ENCODE measurements at places on chromosomes 2 and 18.

DNA sequence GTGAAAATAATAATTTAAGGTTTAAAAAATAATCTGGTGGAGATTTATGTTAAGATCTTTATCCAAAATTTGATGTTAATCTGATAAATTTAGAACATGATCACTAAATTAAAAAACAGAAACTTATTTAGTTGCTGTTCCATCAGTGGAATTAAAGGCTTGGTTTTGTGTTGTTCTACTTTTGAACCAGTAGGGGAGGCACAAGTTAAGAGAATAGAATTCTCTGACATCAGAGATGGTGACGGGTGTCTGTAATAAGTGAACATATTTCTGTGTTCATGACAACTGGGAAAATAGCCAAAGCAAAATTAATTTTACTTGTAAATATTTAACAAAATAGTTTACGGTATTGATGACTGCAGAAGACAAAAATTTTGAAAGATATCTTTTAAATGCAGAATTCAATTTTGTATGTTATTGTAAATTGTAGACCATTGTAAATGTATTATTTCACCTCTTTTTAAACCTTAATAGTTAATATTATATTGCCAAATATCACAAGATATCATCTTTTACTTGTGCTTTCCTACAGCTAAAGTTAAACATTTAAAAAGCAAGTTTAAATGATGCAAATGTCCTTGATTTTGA lies 106.0 kb downstream of the UBR3 start:
- peak; percentile 81 for DNase-seq

DNA sequence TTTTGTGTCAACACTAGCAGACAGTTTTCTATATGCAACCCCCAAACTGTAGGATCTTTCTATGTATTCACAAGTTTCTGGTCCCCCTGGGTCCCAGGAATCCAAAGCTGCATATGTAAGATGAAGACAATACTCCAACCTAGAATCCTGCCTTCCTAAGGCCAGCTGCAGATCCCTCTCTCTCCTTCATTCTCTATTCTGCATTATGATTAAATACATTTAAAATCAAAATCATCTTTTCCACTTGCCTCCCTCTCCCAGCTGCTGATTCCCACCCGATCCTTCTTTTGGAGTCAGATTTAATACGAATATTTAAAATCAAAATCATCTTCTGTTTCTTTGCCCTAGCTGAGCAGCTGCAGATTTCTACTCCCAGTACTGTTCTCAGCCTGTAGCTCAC lies 783.0 kb upstream of the ZEB2 start:
- no peak for DNase-seq

DNA sequence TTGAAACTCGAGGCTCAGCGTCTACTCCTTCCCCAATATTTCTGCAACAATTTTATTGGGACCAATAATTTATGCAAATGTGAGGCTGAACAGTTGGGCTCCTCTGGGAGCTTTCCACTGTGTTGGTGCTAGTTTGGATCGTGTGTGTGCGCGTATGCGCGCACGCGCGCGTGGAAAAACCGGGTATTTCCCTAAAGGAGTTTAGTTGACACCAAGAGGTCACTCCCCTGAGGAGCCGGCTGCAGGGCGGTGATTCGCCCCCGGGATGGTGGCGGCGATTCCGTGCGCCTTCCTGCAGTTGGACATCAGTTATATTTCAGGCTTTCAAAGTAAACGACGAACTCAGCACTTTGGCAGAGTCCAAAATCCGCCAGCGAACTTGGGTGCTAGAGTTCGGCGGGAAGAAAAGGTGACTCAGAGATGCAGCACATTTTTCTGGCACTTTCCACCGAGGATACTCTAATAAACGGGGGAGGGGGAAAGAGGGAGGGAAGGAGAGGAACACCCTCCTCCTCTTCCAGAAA lies 186.5 kb upstream of the FANCL start:
- no peak for DNase-seq

DNA sequence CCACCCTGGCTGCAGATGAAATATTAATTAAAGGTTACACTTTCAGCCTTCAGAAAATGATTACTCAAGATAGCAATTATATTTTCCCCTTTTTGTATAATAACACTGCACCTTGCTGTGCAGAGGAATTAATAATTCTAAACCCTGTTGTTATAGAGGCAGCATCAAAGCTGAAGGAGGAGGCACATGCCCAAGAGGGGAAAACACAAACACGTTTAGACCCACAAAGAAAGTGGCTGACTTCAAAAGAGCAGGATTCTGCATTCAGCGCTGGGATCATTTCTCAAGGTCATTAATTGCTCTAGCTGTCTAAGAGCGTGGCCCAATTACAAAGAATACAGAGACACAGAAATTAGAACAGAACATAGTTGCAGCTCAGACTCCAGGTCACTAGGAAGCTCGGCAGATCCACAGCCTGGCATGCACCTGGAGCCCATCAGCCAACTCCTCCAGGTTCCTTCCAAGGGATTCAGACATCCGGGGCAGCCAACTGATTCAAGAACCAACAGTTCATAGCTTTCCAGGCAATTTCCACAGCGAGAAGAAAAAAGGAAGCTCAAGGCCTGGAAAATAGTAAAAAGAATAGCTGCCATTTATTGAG lies 102.3 kb upstream of the ID2 start:
- DNase-seq, result no peak

- no peak for DNase-seq
Measured at GRCh38 chr2:223008162-223008561, 43.8 kb upstream of the KCNE4 start.

GRCh38 chr2:26598996-26599373 lies 42.2 kb downstream of the CIB4 start:
- no peak for DNase-seq

DNA sequence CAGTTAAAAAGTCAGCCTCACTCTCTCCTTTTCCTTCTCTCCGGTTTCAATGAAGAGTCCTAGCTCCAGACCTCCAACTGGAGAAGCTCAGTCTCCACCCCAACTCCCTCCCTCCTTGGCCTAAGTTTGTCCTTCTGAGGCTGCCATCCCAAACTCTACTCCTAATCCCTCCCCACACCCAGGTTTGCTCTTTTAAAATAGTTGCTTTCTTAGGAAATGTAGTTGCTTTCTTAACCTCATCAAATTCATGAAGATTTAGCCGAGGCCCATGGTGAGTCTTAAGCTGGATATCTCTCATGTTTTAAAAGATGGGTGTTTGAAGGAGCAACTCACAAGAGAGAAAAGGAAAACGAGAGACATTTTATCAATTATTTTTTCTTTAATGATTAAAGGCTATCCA lies 937 bp upstream of the LANCL1 start:
- peak; percentile 57 for DNase-seq

DNA sequence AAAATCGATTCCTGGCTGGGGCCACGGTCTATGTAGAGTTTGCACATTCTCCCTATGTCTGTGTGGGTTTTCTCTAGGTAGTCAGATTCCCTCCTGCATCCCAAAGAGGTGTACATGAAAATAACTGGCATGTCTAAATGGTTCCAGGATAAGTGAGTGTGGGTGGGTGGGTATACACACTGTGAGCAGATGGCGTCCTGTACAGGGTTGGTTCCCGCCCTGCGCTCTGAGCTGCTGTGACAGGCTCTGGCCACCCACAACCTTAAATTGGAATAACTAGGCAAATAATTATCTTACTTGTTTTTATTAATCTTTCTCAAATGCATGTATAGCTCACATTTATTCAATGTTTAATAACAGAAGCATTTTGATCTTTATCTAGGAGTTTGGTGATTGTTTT lies 16.3 kb downstream of the THOC1 start:
- DNase-seq, result no peak

- DNase-seq, result no peak
Measured at GRCh38 chr2:85753525-85754312, at the start of gene ATOH8. Gene ATOH8 (plus strand): TSS chr2:85753991. CDS start chr2:85754190, 199 bp downstream.

DNA sequence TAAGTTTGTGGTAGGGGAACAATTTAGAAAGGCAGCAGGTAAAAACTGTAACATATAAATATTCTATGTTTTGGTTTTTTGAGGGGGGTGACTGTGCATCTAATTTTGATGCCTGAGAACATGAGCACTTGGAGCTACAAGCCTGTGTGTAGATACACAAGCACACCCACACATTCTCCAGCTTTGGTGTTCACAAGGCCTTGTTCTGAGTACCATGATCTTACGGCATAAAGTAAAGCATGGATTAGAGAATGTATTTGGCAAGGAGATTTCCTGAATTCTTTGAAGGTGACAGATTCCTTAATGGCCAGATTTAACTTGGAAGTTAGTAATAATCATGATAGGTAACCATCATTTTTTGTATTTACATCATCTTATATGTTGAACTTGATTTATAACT lies 42.7 kb downstream of the MAP3K20 start:
- no peak for DNase-seq

- DNase-seq, result no peak
Measured at GRCh38 chr2:105590780-105591660, 153.7 kb upstream of the NCK2 start.

- DNase-seq, result no peak
Measured at GRCh38 chr2:85651097-85651496, 16.9 kb downstream of the SFTPB start.

DNA sequence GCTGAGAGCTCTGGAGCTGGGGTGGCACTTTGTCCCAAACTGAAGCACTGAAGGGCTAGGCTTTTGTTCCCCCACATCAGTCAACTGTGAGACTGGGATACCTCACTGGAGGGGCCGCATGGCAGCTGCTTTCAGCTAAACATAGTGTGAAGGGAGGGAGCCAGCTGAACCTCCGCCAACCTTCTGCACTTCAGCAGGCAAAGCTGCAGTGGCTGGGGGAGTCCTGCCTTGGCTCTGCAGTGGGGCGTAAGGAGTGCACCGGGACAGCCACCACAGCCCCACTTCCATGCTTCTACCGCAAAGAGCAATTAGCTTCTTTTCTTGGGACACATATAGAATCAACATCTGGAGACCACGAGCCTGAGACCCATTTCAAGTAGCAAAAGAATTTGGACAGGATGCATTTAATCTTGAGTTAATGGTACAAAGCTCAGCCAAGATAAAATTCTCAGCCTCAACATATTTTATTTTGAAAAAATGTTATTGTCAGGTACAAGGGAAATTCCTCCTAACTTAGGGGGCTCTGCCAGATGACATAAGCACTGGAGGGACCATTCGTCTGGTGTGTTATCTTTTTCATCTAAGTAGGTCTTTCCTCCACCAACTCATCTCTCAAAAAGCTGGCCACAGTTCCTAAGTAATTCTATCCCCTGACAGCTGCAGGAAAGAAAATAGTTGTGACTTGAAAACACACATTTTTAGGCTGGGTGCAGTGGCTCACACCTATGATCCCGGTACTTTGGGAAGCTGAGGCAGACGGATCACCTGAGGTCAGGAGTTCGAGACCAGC lies 25.6 kb upstream of the MYCN start:
- DNase-seq, result no peak

DNA sequence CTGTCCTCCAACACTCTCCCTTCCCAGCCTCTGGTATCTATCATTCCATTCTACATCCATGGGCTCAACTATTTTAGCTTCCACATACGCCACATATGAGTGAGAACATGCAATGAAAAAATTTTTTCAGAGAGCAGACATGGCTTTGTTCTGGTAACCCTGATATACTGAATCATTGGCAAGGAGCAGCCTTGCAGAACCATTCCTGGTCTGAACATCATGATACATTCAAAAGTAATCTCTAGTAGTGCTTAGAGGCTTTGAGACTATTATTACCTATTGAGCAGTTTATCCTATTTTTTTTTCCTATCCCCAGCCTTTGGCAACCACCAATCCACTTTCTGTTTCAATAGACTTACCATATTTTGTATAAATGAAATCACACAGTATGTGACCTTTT lies 393.1 kb upstream of the KCNH7 start:
- DNase-seq, result no peak

DNA sequence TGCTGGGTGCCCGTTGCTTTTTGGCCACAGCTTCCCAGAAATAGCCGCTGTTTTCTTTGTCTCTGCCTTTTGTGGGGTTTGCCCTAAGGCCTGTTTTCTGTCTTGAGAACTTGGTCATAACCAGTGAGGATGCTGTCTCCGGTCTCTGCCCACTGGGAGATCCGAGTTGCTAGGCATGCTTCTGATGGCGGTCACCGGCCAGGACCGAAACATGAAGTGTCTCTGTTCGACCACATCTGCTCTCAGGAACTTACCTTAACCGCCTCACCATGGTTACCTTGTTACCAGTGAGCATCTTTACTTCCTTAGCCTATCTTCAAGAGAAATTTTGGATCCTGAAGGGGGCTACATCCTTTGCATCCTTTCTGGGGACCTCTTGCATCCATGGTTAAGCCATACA lies 91.9 kb downstream of the RTP5 start:
- no peak for DNase-seq

- peak; percentile 43 for DNase-seq
Measured at GRCh38 chr2:24359129-24360049, 947 bp downstream of the ITSN2 start.

DNA sequence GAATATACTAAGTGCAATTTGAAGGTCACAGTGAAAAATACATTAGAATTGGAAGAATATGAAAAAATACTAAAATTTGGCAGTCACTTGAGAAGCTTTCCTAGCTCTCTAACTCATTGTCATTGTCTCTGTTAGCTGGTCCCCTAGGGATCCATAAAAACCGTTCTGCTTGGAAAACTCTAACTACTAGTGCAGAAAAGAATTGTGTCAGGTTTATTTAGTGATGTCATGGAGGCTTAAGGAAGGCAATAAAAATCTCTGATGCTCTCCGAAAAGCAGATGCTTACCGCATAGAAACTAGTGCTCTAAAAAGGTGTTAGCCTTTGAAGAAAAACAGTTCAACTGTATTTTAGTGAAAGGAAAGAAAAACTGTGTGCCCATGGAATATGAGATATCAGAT lies 150.1 kb upstream of the DLGAP1 start:
- no peak for DNase-seq

GRCh38 chr2:46689993-46690392 lies 210.6 kb downstream of the TMEM247 start:
- DNase-seq, result no peak

GRCh38 chr2:56688661-56689060 lies 504.9 kb downstream of the CCDC85A start:
- no peak for DNase-seq

- DNase-seq, result no peak
Measured at GRCh38 chr2:96154506-96155380, 9.5 kb upstream of the DUSP2 start.

- no peak for DNase-seq
Measured at GRCh38 chr2:169139993-169140767, 70.8 kb downstream of the DHRS9 start.

GRCh38 chr2:109195193-109196045 lies 66.4 kb downstream of the SH3RF3 start:
- no peak for DNase-seq

DNA sequence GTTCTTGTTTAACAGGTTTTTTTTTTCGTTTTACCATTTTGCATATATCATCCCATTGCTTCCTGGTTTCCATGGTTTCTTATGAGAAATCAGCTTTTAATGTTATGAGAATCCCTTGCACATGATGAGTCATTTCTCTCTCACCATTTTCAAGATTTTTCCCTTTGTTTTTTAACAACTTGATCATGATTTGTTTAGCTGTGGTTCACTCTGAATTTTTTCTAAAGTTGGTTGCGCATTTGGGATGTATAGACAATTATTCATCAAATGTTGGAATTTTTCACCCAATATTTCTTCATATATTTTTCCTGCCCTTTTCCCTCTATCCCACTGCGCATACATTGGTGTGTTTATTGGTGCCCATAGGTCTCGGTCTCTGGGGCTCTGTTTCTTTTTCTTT lies 42.4 kb upstream of the BIN1 start:
- peak; percentile 49 for DNase-seq

Data from RKO (cell line).